ENCODE measurements at places on chromosomes 16 and 17. TPM values are rescaled to one million over a fixed set of nuclear protein-coding genes. Genes with fewer than 3 reads are reported as not detected.
A peak's percentile ranks its signal among the peaks of the same experiment; 100 is the strongest.

- H3K27me3 ChIP-seq, result no peaks in the 10 kb centered on the region
- H3K36me3 ChIP-seq, result no peaks in the 10 kb centered on the region
- no peak overlapping the region for H3K27ac ChIP-seq
Observed at GRCh38 chr16:70570967-70571570, 47.5 kb downstream of the SF3B3 start.

DNA sequence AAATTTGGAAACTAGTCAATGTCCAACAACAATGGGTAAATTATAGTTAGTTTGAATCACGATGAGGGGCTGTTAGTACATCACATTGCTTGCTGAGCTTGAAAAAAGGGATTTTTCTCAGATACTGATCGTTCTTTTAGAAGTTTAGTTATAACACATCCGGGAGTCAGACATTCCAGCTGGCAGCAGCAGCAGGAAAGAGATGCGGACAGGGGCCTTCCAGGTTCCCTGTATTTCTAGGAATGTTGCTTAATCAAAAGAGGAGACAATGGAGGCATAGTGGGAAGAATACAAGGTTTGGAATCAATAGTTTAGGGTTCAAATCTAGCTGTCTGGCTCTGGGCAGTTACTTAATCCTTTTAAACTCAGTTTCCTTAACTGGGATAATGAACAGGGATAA lies 27.8 kb downstream of the CDK5R1 start:
- H3K4me3 ChIP-seq, result no peak overlapping the region
- H3K4me1 ChIP-seq, result no peaks in the 10 kb centered on the region
- H3K27ac ChIP-seq, result no peak overlapping the region
- no peak for DNase-seq
- H3K36me3 ChIP-seq, result no peaks in the 10 kb centered on the region

NPW gene
- 9.1 TPM for total RNA-seq

EVPL gene
- 34.3 TPM for total RNA-seq

- H3K27me3 ChIP-seq, result no peaks in the 10 kb centered on the region
- no peaks in the 10 kb centered on the region for H3K4me1 ChIP-seq
- DNase-seq, result peak; percentile 50
- H3K4me3 ChIP-seq, result no peak overlapping the region
- peak overlapping the region; percentile 22 for H3K27ac ChIP-seq
Observed at GRCh38 chr17:55496094-55496881, 15.0 kb downstream of the SMIM36 start.

GRCh38 chr16:65675161-65675560 lies 553.3 kb upstream of the CDH11 start:
- no peaks in the 10 kb centered on the region for H3K4me1 ChIP-seq
- H3K36me3 ChIP-seq, result no peaks in the 10 kb centered on the region
- H3K27ac ChIP-seq, result no peak overlapping the region

DNA sequence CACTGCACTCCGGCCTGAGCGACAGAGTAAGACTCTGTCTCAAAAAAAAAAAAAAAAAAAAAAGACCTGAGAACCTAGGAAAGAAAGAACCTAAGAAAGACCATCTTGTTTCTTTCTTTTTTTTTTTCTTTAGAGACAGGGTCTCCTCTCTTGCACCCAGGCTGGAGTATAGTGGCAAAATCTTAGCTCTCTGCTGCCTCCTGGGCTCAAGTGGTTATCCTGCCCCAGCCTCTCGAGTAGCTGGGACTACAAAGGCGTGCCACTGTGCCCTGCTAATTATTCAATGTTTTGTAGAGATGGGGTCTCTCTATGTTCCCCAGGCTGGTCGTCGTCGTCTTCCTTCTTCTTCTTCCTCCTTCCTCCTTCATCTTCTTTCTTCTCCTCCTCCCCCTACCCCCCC lies 7.8 kb upstream of the BIRC5 start:
- DNase-seq, result no peak
- H3K27ac ChIP-seq, result no peak overlapping the region
- no peaks in the 10 kb centered on the region for H3K4me1 ChIP-seq
- H3K4me3 ChIP-seq, result no peak overlapping the region
- no peaks in the 10 kb centered on the region for H3K27me3 ChIP-seq

DNA sequence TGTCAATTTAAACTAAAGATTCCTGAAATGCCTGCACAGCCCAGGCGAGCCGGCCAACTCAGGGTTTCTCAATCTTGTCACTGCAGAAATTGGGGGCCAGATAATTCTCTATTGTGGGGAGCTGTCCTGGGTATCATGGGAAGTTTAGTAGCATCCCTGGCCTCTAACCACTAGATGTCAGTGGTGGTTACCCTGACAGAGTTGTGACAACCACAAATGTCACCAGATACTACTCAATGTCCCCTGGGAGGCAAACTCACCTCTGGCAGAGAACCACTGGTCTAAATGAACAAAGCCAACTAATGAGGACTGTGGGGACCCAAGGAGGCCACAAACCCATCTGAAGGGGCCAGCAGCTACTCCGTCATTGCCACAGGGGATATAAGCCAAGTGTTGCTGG lies 90.9 kb downstream of the MYH11 start:
- DNase-seq, result peak; percentile 52
- no peaks in the 10 kb centered on the region for H3K27me3 ChIP-seq
- H3K4me1 ChIP-seq, result no peaks in the 10 kb centered on the region
- no peak overlapping the region for H3K4me3 ChIP-seq
- peaks cover 5% of the 10 kb centered on the region for H3K36me3 ChIP-seq
- no peak overlapping the region for H3K27ac ChIP-seq

DNA sequence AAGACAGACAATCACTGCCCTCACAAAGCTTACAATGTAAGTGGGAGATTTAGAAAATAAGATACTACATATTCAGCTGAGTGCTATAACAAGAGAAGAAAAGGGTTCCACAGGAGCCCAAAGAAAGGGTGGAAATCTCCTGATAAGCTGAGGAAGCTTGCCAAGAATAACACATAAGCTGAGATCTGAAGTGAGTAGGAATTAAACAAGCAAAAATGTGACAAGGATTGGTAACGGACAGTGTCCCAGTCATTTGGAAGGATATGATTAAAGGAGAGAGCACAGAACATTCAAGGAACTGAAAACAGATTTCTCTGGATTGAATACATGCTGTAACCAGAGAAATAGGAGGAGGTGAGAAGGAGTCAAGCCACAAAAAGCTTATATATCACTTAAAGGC lies 13.0 kb downstream of the CDYL2 start:
- no peak overlapping the region for H3K27ac ChIP-seq
- H3K4me3 ChIP-seq, result no peak overlapping the region
- H3K27me3 ChIP-seq, result no peaks in the 10 kb centered on the region
- no peaks in the 10 kb centered on the region for H3K4me1 ChIP-seq
- no peaks in the 10 kb centered on the region for H3K36me3 ChIP-seq

P2RX5 gene
- 4.7 TPM for total RNA-seq
